ENCODE measurements at places on chromosomes 13 and 19.

DNA sequence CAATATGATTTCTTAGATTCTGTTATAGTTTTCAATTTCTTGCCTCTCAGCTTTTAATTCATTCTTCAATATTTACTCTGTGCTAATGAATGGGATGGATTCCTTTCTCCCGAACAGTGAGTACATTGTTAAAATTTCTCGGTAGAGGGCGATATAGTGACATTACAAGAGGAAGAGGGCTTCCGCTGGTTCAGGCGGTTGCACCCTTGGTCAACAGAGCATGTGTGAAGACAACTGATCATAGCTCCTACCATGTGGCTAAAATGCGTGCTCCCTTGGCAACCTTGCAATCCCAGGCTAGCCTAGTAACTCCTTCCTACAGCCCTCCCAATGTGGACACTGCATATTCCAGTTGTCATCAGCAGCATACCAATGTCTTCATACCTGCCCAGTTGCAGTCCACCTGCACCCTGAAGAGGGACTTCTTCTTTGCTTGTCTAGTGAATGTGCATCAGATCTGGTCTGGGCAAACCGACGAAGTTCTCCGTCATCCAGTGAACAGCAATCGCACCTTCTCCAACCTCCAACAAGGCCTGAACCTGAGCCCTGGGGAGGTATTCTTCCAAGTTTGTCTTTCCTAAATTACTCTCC lies 653.0 kb upstream of the GPC6 start:
- DNase-seq, result no peak

DNA sequence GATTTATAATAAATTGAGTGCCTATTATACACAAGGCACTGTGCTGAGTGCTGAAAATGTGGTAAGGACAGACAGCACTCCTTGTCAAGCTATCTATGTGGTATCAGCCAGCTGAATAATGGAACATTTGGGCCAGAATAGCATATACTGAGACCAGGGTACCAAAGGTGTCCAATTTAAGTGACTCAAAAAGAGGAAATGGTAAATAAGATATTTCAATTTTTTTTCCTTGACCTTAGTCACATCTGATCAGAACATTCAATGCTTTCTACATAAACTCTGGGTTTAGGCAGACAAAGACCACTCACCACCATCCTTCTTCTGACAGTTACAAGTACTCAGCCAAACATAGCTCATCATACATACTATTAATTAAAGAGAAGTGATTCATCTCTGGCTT lies 43.2 kb downstream of the RCBTB2 start:
- DNase-seq, result no peak

- no peak for DNase-seq
These were observed 15.5 kb downstream of the TMPRSS9 start for GRCh38 chr19:2375353-2376121.

DNA sequence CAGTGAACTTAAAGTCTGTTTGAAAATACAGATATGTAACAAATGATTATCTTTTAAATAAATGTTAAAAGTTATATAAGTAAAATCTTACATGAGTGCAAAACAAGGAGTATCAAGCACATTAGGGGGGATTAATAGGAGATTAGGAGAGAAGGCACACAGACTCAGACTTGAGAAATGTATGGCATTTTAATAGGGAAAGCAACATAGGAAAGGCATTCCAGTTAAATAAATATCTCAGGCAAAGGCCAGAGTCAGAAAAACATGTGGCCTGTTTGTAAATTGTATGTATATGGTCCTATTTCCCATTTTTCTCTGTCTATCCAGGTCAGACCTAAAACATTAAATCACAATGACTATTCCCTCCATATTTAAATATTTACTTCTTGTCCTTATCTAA lies 462.7 kb downstream of the GPC6 start:
- DNase-seq, result no peak

GRCh38 chr19:58262922-58263296 lies 15.8 kb upstream of the ZNF8 start:
- no peak for DNase-seq

GRCh38 chr19:45079063-45079910 lies at the start of gene GEMIN7:
GEMIN7 (plus strand) TSS chr19:45079260; CDS start chr19:45090115, 10,855 bp downstream.
- DNase-seq, result peak; percentile 75

DNA sequence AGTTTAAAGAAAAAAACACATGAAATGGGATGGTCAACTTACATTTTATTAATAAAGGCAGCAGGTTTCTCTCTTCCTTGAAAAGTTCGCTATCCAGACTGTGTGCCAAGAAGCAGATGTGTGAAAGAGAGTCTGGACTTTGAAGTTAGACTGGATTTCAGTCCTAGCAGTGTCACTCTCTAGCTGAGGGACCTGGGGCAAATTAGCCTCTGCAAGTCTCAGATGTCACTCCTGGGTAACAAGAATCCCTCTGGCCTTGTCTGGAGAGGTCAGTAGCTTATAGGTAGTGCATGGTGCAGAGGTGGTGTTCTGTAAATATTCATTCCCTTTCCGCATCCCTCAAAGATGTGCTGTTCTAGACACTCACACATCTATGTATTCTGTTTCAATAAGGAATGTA lies 187.6 kb upstream of the RNF113B start:
- no peak for DNase-seq
